ENCODE measurements at places on chromosomes 11 and 22.

- no peak for DNase-seq
Measured at GRCh38 chr11:86800076-86800959, at the start of gene PRSS23. Gene PRSS23, plus strand, starts transcription at chr11:86800542. Its CDS starts 7,102 bp downstream, at chr11:86807644.

DNA sequence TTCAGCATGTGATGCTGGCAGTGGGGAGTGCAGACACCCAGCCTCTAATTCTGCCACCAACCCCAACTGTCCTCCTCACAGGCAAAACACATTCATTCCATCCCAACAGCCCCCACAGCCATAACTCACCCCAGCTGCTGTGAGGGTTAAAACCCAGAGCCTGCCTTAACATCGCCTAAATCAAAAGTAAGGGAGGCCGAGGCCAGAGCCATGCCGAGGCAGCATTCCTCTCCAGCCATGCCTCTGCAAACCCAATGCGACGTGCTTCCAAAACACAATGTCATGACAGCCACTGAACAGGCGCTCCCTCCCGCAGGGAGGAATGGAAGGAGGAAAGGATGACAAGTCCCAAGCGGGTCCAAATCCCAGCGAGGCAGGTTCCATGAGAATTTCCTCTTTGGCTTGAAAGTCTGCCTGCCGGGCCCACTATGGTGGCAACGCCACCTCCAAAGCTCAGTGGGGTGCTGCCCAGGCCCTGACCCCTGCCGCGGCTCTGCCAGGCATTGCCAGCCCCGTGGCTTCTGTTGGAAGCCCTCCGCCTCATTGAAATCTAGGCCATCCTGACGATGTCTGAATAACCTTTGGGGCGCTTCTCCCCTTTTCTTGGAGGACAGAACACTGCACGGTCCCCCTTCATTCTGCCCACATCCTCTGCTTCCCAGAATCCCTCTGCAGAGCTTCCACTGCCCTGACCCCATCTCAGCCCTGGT, 472.3 kb downstream of the BRD1 start:
- no peak for DNase-seq

DNA sequence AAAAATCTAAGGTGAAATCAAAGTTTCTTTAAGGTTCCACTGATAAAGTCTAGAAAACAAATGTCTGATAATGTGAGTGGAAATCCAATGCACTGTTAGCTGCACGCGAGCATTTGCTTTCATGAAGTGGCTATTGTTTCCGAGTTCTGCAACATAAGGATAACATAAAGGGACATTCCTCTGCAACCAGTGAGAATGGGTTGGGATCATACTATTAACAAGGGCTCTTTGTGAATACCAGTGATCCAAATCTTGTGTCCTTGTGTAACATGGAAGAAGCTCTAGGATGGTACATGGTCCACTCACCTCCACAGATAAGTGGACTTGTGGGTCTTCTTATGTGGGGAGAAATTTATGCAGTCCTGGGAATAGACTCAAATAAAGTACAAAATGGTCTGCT, 24.6 kb downstream of the APIP start:
- no peak for DNase-seq

GRCh38 chr11:11798586-11799438, 43.0 kb upstream of the USP47 start:
- peak; percentile 69 for DNase-seq

- no peak for DNase-seq
Measured at GRCh38 chr11:45331839-45332238, 45.7 kb upstream of the SYT13 start.

DNA sequence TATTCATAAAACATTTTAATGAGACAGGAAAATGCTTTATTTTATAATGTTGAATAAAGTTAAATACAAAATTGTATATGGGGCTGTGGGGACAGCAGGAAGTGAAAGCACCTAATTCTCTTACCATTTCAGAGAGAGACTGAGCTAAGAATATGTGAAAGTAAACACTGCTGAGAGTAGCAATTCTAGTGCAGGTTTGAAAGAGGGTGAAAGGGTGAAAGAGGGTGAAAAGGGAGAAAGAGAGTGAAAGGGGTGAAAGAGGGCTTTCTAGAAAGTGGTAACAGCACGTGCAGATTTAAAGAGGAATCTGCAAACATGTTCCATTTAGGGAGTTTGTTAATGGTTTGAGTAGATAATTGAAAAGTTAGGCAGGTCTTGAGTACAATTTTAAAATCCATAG, 652.0 kb upstream of the CCDC90B start:
- no peak for DNase-seq

DNA sequence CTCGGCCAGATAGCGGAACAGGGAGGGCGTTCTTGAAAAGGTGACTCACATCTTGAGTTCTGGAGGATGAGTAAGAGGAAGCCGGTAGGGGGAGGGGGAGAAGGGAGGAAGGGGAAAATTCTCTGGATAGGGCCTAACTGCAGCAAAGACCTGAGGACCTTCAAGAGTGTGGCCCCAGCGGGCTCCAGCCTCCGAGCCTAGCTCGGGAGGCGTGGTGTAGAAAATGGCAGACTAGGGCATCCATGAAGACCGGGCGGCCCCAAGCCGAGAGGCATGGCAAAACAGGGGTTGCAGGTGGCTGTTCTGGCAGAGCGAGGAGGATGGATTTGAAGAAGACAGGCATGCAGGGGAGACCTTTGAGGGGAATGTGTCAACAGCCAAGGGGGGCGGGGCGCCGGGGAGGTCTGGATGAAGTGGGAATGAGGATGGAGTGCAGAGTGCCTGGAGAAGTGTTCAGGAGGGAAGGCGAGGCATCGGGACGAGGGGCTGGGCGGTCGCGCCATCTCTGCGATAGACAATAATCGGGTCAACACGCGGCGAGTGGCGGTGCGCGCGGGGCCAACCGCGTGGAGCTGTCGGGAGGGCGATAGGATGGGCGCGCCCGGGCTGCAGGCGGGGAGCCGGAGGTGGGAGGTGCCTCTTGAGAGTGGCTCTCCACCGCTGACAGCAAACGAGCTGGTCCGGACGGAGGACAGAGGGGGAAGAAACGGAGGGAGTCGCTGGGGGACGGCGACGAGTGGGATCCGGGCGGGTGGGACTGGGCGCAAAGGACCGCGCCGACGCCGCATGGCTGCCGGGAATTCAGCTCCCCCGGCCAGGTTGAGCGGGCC, 40.0 kb upstream of the CREB3L1 start:
- peak; percentile 72 for DNase-seq

GRCh38 chr11:15057329-15057728, 16.1 kb upstream of the CALCB start:
- DNase-seq, result no peak

- DNase-seq, result no peak
Measured at GRCh38 chr11:115616971-115617370, 112.8 kb upstream of the CADM1 start.

GRCh38 chr22:47333625-47334024, 571.2 kb downstream of the TBC1D22A start:
- DNase-seq, result no peak

DNA sequence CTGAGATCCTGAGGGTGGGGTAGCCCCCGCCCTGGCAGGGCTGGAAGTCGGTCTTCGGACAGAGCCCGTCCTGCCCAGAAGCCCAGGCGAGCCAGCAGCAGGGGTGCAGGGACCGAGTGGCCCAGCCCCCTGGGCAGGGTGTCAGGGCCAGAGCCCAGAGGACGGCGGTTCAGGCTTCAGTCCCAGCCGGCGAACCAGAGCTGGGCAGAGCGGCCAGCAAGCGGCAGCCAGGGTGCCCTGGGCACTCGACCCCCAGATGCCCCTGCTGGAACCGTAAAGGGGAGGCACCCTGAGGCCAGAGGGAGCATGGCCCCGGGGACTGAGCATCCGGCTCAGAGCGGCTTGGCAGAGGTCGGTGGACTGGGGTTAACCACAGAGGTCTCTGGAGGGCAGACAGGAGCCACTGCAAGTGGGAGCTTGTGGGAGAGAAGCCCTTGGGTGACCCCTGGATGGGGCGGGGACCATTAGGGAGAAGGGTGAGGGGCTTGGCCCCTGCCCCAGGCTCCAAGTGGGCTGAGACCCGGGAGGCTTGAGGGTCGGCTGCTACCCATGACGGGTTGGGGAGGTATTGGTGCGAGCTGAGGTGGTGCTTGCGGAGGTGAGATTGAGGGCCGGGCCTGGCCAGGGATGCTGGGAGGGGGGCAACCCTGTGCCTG, 15.9 kb downstream of the LSP1 start:
- DNase-seq, result no peak

GRCh38 chr11:12744826-12745502, 70.7 kb downstream of the TEAD1 start:
- DNase-seq, result no peak

DNA sequence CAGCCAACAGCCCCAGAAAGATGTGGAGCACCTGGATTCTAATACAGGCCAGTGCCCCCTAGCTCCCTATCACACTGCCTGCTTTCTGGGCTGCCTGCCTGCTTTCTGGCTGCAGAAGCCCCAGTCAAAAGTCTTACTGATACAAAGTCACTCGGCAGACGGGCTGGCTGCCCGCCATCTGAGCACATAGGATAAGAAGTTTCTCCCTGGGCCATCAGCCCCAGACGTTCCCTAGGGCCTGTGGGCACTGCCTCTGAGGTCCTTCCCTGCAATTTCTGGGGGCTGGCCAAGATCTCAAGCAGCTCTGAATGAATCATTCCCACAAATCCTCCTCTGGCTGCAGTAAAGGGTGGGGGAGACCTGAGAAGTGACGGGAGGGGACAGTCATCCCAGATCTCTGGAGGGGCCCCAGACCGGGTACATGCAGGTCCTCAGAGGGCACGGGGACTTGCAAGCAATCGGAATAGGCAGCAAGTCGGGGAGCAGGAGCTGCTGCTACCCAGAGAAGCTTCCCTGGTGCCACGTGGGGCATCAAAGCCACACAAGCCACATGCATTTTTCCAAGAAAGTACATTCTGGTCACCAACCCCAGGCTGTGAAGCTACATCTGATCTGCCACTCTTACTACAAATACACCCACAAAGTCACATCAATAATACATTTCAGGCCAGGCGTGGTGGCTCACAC, 4.7 kb downstream of the TPST2 start:
- no peak for DNase-seq

DNA sequence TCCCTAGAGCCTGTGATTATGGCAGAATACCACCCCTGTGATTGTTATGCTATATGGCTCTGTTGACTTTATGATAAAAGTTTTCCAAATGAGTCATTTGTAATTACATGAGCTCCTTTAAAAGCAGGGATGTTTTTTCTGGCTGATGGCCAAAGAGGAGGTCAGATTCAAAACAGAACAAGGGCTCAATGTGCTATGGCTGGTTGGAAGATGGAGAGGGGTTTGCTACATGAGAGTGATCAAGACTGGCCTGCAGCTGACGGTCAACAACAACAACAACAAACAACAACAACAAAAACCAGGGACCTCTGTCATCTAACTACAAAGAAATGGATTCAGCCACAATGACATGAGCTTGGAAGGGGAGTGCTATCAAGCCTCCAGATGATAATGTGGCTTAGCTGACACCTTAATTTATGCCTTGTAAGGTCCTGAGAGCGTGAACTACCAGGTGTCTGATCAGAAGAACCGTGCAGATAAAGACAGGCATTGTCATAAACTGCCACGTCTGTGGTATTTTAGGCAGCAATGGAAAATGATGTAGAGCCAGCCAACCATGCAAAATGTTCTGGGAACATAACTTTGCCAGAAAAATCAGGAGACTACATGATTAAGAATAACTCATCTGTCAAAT, 47.2 kb downstream of the PIWIL3 start:
- DNase-seq, result no peak

GRCh38 chr11:110728476-110728875, 16.2 kb upstream of the ARHGAP20 start:
- no peak for DNase-seq

- DNase-seq, result no peak
Measured at GRCh38 chr22:29343313-29343805, 27.9 kb upstream of the RASL10A start.

GRCh38 chr11:400241-400689, 6.3 kb downstream of the PKP3 start:
- DNase-seq, result no peak

- no peak for DNase-seq
Measured at GRCh38 chr11:76824980-76825725, 35.6 kb upstream of the ACER3 start.

DNA sequence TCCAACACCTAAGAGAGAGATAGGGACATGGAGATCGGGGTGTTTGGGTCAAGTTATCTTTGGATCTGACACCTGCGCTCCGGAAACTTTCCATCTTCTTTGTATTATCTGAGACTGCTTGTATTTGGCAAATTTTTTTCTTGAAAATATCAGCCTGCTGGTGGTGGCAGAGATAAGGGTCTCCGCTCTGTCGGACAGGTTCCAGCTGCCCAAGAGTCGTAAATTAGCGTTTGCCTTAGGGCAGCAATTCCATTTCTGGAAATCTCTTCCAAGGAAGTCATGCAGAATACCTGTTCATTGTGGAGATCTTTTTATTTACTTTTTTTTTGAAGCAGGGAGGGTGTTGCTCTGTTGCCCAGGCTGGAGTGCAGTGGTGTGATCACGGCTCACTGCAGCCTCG, 19.5 kb upstream of the CSNK1E start:
- DNase-seq, result no peak

DNA sequence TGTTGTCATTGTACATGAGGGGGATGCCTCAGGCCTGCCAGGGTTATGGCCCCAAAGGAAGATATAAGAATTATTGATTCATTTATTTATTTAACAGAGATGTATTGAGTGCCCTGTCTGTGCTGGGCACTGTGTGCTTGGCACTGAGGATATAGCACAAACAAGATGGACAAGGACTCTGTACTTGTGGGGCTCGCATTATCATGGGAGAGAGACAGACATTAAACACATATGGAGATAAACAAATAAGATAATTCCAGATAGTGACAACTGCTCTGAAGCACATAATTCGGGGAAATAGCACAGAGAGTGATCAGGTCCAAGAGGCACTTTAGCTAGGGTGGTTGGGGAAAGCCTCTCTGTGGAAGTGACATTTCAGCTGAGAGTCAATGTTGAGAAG, 119.8 kb upstream of the ARHGAP20 start:
- no peak for DNase-seq

DNA sequence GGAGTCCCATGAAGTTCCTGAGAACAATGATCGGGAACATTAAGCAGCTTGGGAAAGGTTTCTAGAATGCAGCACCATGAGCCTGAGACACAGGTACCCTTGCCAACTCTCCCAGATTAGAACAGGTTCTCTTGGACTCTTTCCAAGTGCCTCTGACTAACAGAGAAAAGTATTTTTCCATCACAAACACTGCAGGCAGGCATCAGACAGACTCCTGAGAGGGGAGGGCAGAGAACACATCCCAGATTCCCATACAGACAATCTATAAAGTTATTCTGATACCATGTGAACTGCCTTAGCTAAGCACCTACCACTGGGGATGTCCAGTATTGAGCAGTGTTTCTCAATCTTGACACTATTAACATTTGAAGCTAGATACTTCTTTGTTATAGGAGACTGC, 27.3 kb downstream of the SERGEF start:
- DNase-seq, result no peak
